ENCODE measurements at places on chromosomes 7 and 10.

DNA sequence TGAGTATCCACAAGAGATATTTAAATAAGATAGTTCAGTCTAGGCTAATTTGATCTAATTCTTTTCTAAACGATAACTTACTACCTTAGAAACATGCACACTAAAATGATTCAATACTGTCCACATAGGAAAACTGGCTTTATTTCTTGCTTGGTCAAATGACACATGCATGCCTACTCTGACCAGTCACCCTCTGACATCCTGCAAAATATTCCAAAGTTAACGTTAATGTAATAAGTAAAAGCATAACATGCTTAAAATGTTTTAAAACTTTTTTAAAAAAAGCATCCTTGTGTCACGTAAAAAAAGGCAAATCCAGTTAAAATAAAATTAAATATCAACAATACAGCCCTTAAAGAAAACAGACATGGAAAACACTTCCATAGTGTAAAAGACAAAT lies 70.2 kb downstream of the UBE2H start:
- DNase-seq = no peak

GRCh38 chr10:62467527-62467926 lies 93.4 kb downstream of the ZNF365 start:
- no peak for DNase-seq

DNA sequence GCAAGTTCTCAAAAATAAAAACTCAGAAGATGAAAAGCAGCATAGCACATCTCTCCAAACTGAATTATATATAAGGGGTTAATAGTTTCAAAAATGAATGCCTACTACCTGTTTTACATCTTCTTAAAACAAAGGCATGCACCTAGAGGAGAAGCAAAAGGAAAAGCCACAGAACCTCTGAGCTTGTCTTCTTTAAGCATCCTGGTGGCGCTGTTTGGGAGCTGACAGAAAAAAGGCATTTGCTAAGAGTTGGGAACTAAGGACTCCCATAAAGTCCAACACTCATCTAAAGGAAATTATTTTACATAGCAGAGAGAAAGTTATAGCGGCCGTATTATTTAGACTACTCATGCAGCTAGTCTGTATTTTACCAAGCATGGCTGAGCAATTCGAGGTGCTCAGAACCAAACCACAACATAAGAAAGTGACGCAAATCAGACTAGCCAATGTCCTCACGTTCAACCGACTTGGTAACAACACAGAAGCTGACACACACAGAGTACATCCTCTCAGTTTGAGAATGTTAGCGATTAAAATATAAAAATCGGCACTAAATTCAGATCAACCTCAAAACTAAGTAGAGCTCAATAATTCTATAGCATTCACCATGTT lies 38.8 kb downstream of the PTN start:
- no peak for DNase-seq

- no peak for DNase-seq
Measured at GRCh38 chr10:47116445-47116844, 183.6 kb upstream of the GDF10 start.

- no peak for DNase-seq
Measured at GRCh38 chr7:110296321-110296720, 794.6 kb upstream of the LRRN3 start.

GRCh38 chr7:55351263-55351662 lies 13.9 kb upstream of the LANCL2 start:
- DNase-seq = no peak

DNA sequence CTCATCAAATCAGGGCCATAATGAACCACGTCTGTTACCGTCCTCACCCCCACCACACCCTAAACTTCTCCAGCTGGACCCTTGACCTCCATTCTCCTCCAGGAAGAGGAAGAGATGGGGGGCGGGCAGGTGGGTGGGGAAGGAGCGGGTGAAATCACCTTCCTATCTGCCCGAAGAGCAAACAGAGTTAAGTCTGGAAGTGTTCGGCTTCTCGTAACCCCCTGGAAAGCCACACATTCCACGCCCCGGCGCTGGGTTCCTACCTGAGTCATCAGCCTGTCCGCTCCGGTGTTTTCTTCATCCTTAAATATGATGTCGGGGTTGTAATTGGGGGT lies 736 bp downstream of the SHH start:
- DNase-seq = no peak

- DNase-seq = no peak
Measured at GRCh38 chr10:92113911-92114600, 176.8 kb downstream of the CPEB3 start.

DNA sequence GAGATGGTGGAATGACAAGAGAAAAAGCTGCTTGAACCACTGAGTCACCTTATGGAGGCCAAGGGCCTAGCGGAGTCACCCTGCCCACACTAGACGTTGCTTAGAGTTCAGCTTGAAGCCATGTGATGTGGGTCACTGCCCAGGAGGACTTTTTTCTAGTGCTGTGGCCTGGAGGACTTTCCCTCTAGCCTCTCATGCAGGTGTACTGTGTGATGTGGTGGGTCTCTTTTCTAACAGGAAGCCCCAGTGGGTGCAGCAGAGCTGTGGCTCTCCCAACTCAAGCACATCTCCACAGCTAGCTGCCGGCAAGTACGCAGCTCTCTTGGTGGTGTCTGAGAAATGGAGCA lies 13.6 kb downstream of the POR start:
- no peak for DNase-seq

DNA sequence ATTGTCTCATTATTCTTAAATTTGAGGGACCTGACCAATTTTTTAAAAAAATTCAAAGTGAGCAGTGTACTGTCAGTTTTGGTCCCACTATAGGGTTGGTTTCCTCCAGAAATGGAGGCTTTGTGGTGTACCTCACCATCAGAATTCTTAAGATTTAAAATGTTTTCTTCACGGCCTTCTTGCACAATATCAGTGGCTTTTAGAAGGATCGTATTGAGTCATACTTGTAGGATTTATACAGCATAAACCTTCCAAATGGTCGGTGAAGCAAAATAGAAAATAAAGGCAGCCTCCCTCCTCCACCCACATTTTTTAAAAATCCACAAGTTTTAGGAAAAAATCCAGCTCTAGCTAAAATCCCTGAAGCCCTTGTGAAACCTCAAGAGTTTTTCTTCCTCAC lies 126.4 kb downstream of the RNLS start:
- no peak for DNase-seq

- no peak for DNase-seq
Measured at GRCh38 chr7:107711301-107711700, 32.6 kb upstream of the CBLL1 start.

DNA sequence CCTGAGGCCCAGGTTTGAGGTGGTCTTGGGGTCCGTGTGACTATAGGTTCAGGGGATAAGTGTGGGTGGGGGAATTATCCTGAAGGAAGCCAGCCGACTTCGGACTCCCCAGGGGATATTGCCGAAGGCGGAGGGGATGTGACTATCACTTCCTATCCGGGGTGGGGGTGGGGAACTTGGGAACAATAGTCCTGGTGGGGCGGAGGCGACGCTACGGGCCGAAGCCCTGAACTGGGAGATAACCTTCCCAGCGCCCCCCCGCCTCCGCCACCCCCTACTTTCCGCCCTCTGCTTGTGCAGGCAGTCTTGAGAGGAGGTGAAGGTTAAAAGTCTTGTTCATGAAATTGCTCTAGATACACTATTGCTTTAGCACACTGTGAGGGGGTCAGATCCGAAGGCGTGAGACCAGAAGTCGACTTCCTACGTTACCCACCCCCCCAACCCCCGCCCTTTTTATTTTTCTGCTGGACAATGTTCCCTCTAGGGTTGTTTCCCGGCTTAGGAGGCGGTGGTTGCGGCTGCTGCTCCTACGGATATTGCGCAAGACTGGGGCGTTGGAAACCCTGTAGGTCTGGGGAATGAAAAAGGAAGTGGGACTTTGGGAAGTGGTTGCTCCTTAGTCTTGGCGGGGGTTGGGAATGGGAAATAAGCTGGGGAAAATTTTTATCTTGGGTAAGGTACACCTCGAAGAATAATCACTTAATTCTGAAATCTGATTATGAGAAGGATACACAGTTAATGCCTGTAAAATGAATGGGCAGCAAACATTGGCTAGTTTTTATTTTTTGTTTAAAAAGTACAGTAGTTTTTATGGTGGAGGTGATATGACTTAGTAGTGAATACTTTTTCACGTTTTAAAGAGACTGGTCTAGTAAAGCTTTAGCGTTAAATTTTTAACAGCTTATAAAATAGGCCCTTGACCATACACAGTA lies 1.5 kb downstream of the PTPN12 start:
- DNase-seq = peak; percentile 96

GRCh38 chr10:17703706-17704105 lies 48.3 kb upstream of the TMEM236 start:
- DNase-seq = no peak

DNA sequence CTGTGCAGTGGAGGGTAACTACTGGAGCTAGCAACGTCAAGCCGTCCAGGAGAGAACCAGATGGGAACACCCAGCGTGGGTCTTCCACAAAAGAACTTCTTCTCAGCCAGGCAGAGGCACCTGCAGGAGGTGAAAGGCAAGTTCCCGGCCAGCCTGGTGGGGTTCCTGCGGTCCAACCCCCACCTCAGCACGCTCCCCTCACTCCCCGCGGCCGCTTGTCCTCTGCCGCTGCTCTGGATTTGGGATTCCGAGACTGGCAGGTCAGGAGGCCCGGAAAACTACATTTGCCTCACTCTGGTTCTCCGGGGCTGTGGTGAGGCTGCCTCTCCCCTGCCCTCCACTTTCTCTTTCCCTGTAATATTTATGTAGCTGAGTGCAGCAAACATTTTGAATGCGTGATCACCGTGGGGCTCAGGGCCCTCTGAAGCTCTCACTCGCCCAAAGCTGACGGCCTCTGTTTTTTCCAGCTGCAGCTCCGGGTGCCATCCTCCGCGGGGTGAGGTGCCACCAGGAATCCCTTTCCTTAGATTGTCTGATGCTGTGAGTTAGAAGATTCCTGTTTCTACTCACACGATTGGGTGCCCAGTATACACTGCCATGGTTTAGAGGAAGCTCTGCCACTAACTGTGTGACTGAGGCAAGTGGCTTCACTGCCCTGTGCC lies 366.9 kb downstream of the DNAJB6 start:
- DNase-seq = no peak

- DNase-seq = peak; percentile 50
Measured at GRCh38 chr7:87316846-87317552, 28.5 kb upstream of the CROT start.

GRCh38 chr10:128064108-128064969 lies 61.9 kb downstream of the MKI67 start:
- DNase-seq = peak; percentile 43

DNA sequence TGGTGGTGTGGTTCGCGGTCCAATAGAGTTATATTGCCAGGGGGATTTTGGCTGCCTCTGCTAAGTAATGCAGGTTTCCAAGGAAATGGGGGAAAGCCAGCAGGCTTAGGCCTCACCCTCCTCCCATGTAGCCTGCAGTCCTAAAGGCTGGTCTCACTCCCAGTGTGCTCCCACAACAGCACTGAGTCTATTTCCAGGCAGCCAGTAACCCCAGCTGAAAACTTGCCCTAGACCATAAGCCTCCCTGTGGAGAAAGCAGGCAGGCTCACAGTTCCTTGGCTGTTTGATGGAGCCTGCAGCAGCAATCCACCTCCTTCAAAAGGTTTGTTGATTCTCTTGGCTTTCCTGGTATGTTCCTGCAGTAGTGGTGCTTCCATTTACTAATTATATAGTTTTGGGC lies 220.0 kb upstream of the ZNF804B start:
- no peak for DNase-seq

- peak; percentile 19 for DNase-seq
Measured at GRCh38 chr7:128017460-128017859, 13.8 kb downstream of the LRRC4 start.

- DNase-seq = no peak
Measured at GRCh38 chr7:4079956-4080355, 602.1 kb upstream of the FOXK1 start.

- no peak for DNase-seq
Measured at GRCh38 chr7:55970978-55971377, 6.6 kb downstream of the NIPSNAP2 start.

- no peak for DNase-seq
Measured at GRCh38 chr7:67525588-67525987, 529.0 kb downstream of the TYW1 start.

- no peak for DNase-seq
Measured at GRCh38 chr7:96212474-96212873, 109.4 kb downstream of the SLC25A13 start.

DNA sequence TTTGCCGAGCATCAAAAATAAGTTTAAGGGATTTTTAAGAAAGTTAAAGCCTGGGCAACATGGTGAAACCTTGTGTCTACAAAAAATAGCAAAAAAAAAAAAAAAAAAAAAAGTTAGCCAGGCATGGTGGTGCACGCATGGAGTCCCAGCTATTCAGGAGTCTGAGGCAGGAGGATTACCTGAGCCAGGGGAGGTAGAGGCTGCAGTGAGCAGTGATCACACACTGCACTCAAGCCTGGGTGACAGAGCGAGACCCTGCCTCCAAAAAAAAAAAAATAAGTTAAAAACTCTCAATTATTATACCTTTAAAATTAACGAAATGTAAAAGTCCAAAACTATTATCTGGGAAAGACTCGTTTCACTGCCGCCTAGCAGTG lies 35.0 kb upstream of the DAGLB start:
- DNase-seq = peak; percentile 14

GRCh38 chr10:89646889-89647657 lies 2.0 kb upstream of the PANK1 start:
- no peak for DNase-seq

DNA sequence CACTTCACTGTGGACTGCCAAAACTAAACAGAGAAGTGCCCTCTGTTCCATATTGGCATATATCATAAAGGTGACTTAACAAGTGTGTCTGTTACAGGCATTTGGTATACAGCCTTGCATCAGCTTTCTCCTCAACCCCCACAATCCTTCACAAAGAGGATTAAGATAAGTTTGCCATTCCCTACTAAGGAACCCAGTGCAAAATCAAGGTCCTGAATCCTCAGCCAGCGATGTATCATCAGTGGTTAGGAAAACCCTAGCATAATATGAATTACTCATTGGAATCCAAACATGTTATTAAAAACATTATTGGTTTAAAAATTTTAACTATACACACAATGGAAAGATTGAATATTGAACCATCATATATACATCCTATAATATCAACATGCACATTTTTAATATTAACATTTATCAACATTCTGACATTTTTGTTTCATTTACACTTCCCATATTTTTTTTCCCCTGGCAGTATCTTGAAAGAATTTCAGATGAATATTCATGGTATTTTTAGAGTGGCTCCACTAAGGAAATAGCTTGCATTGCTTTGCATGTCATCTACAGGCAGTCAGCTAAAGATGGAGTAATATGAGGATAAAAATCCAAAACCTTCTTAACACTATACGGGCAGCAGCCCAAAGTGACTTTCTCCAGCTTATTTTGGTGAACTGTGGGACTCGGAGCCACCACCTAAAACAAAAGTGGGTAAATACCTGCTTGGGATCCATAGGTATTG lies 215.6 kb upstream of the CHRM2 start:
- no peak for DNase-seq

DNA sequence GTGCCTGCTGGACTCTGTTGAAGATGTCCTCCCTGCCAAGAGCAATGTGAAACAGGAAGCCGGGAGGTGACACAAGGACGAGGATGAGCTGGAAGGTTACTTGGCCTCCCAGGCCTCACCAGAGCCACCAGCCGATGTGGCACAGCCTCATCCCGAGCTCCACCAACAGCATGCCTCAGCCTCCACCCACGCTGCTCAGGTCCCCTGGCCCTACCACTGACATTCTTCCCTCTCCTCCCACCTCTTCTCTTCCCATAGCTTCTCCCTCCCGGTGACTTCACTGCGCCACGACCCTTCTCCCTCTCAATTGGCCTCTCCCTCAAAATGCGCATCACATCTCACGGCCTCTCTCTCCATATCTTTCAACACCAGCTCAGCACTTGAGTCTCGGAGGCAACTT lies 249.9 kb downstream of the SKAP2 start:
- DNase-seq = no peak

- DNase-seq = peak; percentile 64
Measured at GRCh38 chr10:73218431-73219191, 28.4 kb downstream of the DNAJC9 start.

Data from dermis blood vessel endothelial cell (primary cell).